Glomerular endothelial cell (primary cell): ENCODE measurements at places on chromosomes 12 and 14. TPM values are rescaled to one million over a fixed set of nuclear protein-coding genes. Genes with fewer than 3 reads are reported as not detected.

RNASE7 gene
- not detected in 2 replicates for total RNA-seq

CMKLR1 gene
- 0.05 and 0.06 TPM in 2 replicates for total RNA-seq

SLCO1B1 gene
- total RNA-seq: not detected in 2 replicates

ERGIC2 gene
- 23.3 and 51.6 TPM in 2 replicates for total RNA-seq

CCDC38 gene
- total RNA-seq: 0.24 TPM in 1 of 2 replicates, not detected in the other

MYO1H gene
- not detected in 2 replicates for total RNA-seq

CD163 gene
- not detected in 2 replicates for total RNA-seq

KERA gene
- not detected in 2 replicates for total RNA-seq

KRT5 gene
- total RNA-seq: not detected in 2 replicates

NKX2-1 gene
- total RNA-seq: not detected in 2 replicates

TMPRSS12 gene
- total RNA-seq: not detected in 2 replicates

MTRFR gene
- 5.6 and 17.6 TPM in 2 replicates for total RNA-seq

TSPAN8 gene
- total RNA-seq: not detected in 2 replicates

HOXC13 gene
- total RNA-seq: not detected in 2 replicates

L3HYPDH gene
- total RNA-seq: 35.8 and 74.9 TPM in 2 replicates

SIX4 gene
- total RNA-seq: 4.8 and 6.4 TPM in 2 replicates

RNASE1 gene
- 215 and 387 TPM in 2 replicates for total RNA-seq

FOXN4 gene
- not detected in 2 replicates for total RNA-seq

P2RX7 gene
- total RNA-seq: 2.6 and 4.2 TPM in 2 replicates

KRT3 gene
- 0.18 TPM in 1 of 2 replicates, not detected in the other for total RNA-seq

HOXC11 gene
- total RNA-seq: 0.23 TPM in 1 of 2 replicates, not detected in the other

KRT6A gene
- total RNA-seq: not detected in 2 replicates

PSMA3 gene
- total RNA-seq: 171 and 192 TPM in 2 replicates

NINJ2 gene
- total RNA-seq: 2.7 TPM in 1 of 2 replicates, not detected in the other

NUAK1 gene
- 55.3 and 68.8 TPM in 2 replicates for total RNA-seq

BMP4 gene
- total RNA-seq: 27.3 and 50.6 TPM in 2 replicates

VRTN gene
- not detected in 2 replicates for total RNA-seq

DTX1 gene
- total RNA-seq: 0.34 and 3.2 TPM in 2 replicates

TSPAN19 gene
- 0.35 TPM in 1 of 2 replicates, not detected in the other for total RNA-seq

DENND5B gene
- total RNA-seq: 10.7 and 17.2 TPM in 2 replicates

OVCH1 gene
- total RNA-seq: not detected in 2 replicates

MFAP5 gene
- total RNA-seq: 0.92 TPM in 1 of 2 replicates, not detected in the other

AHNAK2 gene
- 47.2 and 79.6 TPM in 2 replicates for total RNA-seq

BEST3 gene
- 0.06 and 0.82 TPM in 2 replicates for total RNA-seq

DPY19L2 gene
- 3.3 and 3.5 TPM in 2 replicates for total RNA-seq

FOXG1 gene
- total RNA-seq: not detected in 2 replicates

OR10G3 gene
- total RNA-seq: not detected in 2 replicates

DBX2 gene
- total RNA-seq: not detected in 2 replicates

DTX3 gene
- total RNA-seq: 4.2 and 4.8 TPM in 2 replicates

TMTC3 gene
- total RNA-seq: 24.0 and 31.2 TPM in 2 replicates

SIX6 gene
- not detected in 2 replicates for total RNA-seq

UTP20 gene
- total RNA-seq: 13.8 and 16.6 TPM in 2 replicates

PACS2 gene
- total RNA-seq: 82.9 and 124 TPM in 2 replicates

PRH2 gene
- total RNA-seq: not detected in 2 replicates

HNF1A gene
- not detected in 2 replicates for total RNA-seq

SLCO1C1 gene
- total RNA-seq: not detected in 2 replicates

SMCO2 gene
- total RNA-seq: 0.88 TPM in 1 of 2 replicates, not detected in the other

KRT72 gene
- not detected in 2 replicates for total RNA-seq

TAS2R43 gene
- total RNA-seq: 1.3 TPM in 1 of 2 replicates, not detected in the other

KLRF1 gene
- not detected in 2 replicates for total RNA-seq

CLSTN3 gene
- total RNA-seq: 61.0 and 138 TPM in 2 replicates

GSG1 gene
- total RNA-seq: 0.10 TPM in 1 of 2 replicates, not detected in the other

KRT8 gene
- 43.1 and 79.8 TPM in 2 replicates for total RNA-seq

CNTN1 gene
- total RNA-seq: under 0.01 and 2.3 TPM in 2 replicates

ENDOU gene
- total RNA-seq: not detected in 2 replicates

PLA2G1B gene
- not detected in 2 replicates for total RNA-seq
